ENCODE measurements at places on chromosomes 7 and 10.

GRCh38 chr7:109479388-109479787 lies 909.7 kb downstream of the DNAJB9 start:
- H3K4me1 ChIP-seq, result no peaks in the 10 kb centered on the region
- DNase-seq, result no peak
- H3K27ac ChIP-seq, result no peak overlapping the region
- no peaks in the 10 kb centered on the region for H3K36me3 ChIP-seq

- no peak for DNase-seq
- H3K27me3 ChIP-seq, result peaks cover 8% of the 10 kb centered on the region
- peaks cover 31% of the 10 kb centered on the region for H3K4me1 ChIP-seq
- no peak overlapping the region for H3K27ac ChIP-seq
- H3K4me3 ChIP-seq, result no peak overlapping the region
These were observed 22.2 kb downstream of the NRCAM start for GRCh38 chr7:108434010-108434409.

DNA sequence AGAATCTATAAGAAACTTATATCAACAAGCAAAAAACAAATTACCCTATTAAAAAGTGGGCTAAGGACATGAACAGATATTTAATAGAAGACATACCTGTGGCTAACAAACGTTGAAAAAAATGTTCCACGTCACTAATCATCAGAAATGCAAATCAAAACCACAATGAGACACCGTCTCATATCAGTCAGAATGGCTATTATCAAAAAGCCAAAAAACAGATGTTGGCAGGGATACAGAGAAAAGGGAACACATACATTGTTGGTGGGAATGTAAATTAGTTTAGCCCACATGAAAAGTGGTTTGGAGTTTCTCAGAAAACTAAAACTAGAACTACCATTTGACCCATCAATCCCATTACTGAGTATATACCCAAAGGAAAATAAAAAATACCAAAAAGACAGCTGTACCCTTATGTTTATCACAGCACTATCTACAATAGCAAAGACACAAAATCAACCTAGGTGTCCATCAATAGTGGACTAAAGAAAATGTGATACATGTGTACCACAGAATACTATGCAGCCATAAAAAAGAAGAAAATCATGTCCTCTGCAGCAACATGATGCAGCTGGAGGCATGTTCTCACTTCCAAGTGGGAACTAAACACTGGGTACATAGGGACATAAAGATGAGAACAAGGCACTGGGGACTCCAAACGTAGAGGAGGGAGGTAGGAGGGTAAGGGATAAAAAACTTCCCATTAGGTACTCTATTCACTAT lies 83.8 kb upstream of the TMEM168 start:
- no peak for DNase-seq
- peaks cover 10% of the 10 kb centered on the region for H3K36me3 ChIP-seq
- no peak overlapping the region for H3K27ac ChIP-seq
- no peaks in the 10 kb centered on the region for H3K27me3 ChIP-seq

DNA sequence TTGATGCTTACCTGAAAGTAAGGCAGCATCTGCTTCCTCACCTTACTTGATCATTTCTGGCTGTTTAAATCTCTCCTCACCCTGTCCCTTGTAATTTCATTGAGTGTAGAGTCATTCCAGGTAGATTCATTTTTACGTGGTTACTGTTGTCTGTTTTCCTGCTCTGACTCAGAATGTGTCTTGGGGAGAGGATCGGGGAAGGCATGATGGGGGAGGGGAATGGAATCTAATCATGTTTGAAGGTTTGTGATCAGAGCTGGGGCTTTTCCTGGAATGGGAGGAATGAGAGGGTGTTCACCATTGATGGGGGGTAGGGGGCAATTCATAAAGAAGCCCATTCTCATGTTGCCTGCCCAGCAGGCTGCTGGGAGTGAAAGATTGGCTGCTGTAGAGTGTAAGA lies 18.7 kb downstream of the SEC24C start:
- peak overlapping the region; percentile 82 for H3K27ac ChIP-seq
- H3K36me3 ChIP-seq, result peaks cover 62% of the 10 kb centered on the region
- H3K27me3 ChIP-seq, result no peaks in the 10 kb centered on the region
- peaks cover 42% of the 10 kb centered on the region for H3K4me1 ChIP-seq
- no peak for DNase-seq

DNA sequence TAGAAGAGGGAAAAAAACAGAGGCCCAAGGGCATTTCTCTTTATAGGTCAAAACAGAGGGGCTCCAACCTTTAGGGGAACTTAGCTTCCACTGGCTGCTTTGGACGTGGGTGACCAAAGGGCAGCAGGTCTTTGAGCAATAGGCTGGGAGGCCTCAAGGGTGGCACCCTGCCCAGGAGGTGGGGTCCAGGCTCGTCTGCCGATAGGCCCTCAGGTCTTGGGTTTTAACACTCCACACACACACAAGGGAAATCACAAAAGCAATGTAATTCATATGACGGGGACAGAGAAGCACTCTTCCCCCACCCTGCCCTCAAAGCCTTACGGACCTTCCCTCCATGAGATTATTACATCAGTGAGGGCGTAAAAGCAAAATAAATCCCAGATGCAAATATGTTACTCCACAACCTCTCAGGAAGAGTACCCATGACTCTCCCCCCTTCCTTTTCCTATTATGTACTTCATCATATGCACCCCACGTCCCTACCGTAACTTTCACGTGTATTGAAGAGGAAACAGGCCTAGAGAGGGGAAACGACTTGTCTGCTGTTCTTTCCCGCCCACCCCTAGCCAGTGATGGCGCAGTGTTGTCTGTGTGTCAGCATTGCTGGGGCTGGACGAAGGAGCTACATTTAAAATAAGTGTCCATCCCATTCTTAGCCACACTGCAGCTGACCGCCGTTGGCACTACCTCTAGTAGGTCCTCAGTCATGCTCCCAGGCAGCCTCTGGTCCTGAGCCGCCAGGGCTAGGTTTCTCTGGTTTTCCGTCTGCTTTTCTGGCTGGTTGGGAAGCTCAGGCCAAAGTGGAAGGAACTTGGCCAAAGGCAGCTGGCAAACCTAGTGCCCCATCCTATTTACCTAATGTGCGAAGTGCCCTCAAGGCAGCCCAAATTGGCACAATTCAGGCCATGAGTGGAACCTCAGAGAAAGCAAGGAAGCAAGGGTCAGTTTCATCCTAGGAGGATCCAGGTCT lies 2.1 kb downstream of the PCBD1 start:
- DNase-seq, result no peak
- H3K27me3 ChIP-seq, result no peaks in the 10 kb centered on the region
- no peak overlapping the region for H3K27ac ChIP-seq

DNA sequence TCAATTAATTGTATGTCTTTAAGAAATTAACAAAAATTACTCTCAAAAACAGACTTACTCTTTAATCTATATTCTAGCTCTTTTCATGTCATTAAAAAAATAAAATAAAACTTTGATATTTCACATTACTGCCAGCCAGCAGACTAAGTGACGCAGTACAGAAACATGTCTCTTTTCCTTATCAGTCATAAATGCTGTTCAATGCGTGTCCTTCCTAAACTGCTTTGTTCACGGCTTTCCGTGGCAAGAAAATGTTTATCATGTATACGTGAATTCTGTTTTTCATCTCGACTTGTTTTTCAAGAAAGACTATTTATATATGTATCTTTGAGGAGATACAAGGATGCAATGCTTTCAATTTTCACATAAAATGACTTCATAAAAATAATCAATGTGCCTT lies 182.4 kb downstream of the DOCK4 start:
- H3K4me1 ChIP-seq, result no peaks in the 10 kb centered on the region
- no peaks in the 10 kb centered on the region for H3K36me3 ChIP-seq
- H3K27ac ChIP-seq, result no peak overlapping the region
- DNase-seq, result no peak

GRCh38 chr7:35878351-35878750 lies 77.5 kb downstream of the SEPTIN7 start:
- H3K27me3 ChIP-seq, result no peaks in the 10 kb centered on the region
- no peak overlapping the region for H3K27ac ChIP-seq
- H3K36me3 ChIP-seq, result peaks cover 27% of the 10 kb centered on the region
- no peak for DNase-seq

- peaks cover 4% of the 10 kb centered on the region for H3K27me3 ChIP-seq
- DNase-seq, result no peak
- H3K4me1 ChIP-seq, result no peaks in the 10 kb centered on the region
- H3K4me3 ChIP-seq, result no peak overlapping the region
- no peaks in the 10 kb centered on the region for H3K36me3 ChIP-seq
- H3K27ac ChIP-seq, result no peak overlapping the region
These were observed 77.1 kb upstream of the FGFR2 start for GRCh38 chr10:121675344-121675743.

DNA sequence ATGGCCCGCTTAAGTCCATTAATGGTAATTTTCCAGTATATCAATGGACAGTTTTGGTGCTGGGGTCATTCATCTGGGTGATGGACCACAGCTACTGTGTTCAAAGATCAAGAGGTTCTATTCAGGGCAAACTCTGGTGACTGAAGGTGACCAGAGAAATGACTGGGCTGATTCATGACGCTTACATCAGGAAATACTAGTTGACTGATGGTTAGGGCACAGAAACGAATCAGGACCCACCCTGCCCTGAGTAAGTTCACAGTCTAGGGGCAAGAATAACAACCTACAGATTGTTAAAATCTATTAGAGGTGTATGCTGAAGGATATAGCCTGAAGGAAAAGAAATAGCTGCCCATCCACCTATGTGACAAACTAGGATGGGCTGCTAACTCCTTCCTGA lies 9.5 kb downstream of the NCAPG2 start:
- H3K36me3 ChIP-seq, result peaks cover 57% of the 10 kb centered on the region
- H3K27me3 ChIP-seq, result no peaks in the 10 kb centered on the region
- H3K4me3 ChIP-seq, result no peak overlapping the region
- no peak overlapping the region for H3K27ac ChIP-seq
- no peak for DNase-seq

GRCh38 chr7:143243614-143244013 lies 19.6 kb upstream of the GSTK1 start:
- no peak for DNase-seq
- H3K4me1 ChIP-seq, result peaks cover 47% of the 10 kb centered on the region
- no peaks in the 10 kb centered on the region for H3K27me3 ChIP-seq
- no peak overlapping the region for H3K4me3 ChIP-seq

DNA sequence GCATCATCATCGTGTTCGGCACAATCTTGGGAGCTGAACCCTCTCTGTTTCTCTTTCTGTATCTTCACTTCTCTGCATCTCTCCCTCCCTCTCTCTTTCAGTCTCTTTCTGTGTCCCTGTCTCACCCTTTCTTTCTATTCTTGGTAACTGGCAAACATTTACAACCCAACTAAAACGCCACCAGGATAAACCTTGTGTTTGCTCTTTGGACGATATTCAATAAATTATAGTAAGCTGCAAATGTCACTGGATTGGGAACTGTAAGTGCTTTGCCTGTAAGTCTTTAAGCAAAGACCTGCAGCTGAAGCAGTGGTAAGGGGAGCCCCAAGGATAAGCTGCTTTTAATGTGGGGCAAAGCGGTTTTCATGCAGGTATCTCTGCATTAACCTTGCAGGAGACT lies 558.0 kb upstream of the MKI67 start:
- DNase-seq, result no peak
- H3K36me3 ChIP-seq, result no peaks in the 10 kb centered on the region
- peaks cover 5% of the 10 kb centered on the region for H3K27me3 ChIP-seq
- H3K27ac ChIP-seq, result no peak overlapping the region
- H3K4me1 ChIP-seq, result no peaks in the 10 kb centered on the region
- no peak overlapping the region for H3K4me3 ChIP-seq

GRCh38 chr7:47622586-47622945 lies 40.7 kb upstream of the TNS3 start:
- no peaks in the 10 kb centered on the region for H3K36me3 ChIP-seq
- no peaks in the 10 kb centered on the region for H3K27me3 ChIP-seq
- DNase-seq, result no peak
- H3K4me1 ChIP-seq, result peaks cover 13% of the 10 kb centered on the region
